ENCODE measurements at places on chromosomes 4 and X.

- no peak for DNase-seq
Measured at GRCh38 chr4:14364953-14365536, 637.2 kb upstream of the CPEB2 start.

DNA sequence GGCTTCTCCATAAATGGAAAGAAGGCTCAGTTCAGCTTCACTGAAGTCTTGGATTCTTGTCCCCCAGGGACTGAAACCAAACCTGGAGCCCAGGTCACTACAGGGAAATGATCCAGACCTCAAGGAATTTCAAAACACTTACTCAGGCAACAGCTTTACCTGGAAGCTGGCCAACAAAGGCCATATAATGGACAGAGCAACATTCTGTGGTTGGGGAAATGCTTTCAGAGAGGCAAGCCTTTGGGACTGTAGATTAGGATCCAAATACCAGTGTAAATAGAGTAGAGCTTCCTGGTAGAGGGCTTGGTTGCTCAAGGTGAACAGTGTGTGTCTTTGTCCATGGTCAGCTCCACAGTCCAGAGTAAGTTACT lies 57.0 kb upstream of the PROM1 start:
- no peak for DNase-seq

DNA sequence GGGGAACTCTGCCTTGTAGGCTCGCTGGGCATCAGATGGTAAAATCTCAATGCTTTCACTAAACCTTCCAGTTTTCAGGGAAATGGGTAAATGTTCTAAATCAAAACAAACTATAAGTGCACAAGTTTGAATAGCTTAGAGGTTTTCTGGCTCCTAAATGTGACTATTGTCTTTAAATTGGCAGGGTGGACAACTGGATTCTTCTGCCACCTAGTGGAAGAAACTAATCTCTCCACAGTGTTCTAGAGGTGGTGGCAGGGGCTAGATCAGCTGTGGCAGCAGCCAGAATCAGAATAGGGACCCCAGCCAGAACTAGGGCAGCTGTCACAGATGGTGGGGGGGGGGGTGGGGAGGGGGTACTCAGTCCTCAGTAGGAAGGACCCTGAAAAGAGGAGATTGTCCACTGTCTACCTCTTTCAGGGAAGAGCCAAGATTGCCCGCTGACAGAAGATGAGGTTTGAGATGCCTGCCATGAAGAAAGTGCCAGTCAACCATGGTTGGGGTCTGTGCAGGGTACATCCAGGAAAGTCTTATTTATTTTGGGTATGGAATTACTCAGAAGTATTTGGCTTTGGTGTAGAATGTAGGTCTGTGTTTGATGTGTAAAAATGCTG lies 201.4 kb downstream of the CCNG2 start:
- no peak for DNase-seq

- no peak for DNase-seq
Measured at GRCh38 chr4:48831532-48832030, 693 bp downstream of the OCIAD1 start.

DNA sequence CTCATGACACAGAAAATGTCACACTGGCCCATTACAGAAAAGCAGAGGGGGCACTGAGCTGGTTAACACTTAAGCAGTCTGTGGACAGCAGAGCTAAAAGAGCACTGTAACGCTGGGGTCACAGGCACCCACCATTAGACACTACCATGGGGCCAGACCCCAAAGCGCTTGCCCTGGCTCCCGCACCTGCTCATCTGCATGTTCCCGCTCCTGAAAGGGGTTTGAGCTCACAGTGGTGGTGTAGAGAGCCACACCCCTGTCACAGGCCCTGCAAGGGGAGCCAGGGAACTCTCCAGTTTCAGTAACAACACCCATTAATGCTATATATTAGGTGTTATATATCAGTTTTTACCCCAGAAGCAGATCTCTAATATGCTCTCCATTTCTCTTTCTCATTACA lies 187.0 kb downstream of the ANKRD50 start:
- DNase-seq, result no peak

GRCh38 chrX:100512471-100512870 lies 72.3 kb upstream of the TNMD start:
- DNase-seq, result no peak

DNA sequence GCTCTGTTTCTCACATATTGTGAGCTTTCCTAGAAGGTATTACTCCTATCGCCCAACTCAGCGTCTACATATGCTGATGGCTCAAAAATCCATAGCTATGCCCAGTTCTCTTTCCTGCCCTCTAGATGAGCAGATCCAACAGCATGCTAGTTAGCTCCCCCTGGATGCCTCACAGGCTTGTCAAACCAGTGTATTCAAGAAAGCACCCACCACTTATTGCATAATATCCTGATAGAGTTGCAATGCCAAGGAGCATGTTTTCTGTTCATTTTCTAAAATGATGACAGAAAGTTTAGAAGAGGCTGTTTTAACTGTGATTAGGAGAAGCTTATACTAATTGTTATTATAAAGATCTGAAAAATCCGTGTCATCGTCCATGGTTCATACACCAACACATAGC lies 1.9 kb upstream of the PACRGL start:
- no peak for DNase-seq

Data from activated CD4-positive, alpha-beta memory T cell treated with anti-CD3 and anti-CD28 coated beads for 36 hours (primary cell).